ENCODE measurements at places on chromosomes 12 and 14.

- DNase-seq = no peak
Observed at GRCh38 chr12:47772094-47772660, 861 bp upstream of the SLC48A1 start.

- DNase-seq = no peak
Observed at GRCh38 chr12:27244689-27245488, 803 bp downstream of the STK38L start.

DNA sequence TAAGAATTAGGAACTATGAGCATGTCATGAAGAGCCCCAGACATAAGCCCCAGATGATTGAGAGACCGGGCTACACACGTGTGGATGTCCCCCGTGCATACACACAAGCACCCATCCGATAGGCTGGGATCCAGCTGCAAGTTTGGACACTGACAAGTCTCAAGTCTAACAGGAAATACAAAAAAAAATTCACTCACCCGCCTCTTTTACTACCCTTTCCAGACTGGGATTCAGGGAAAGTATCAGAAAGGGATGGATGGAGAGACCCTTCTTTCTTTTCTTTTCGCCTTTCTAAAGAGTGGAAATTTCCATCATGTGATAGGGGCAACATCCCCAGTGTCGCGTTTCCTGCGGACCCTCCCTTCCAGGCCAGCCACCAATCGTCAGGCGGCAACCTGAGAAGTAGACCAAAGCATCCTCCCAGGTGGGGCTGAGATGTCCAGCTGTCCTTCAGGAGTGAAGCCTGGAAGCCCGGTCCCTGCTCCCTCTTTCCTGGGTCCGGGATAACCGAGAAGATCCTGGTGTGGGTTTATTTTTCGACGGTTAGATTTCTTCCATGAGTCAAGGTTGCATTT, 6.4 kb upstream of the SLC38A4 start:
- DNase-seq = no peak

DNA sequence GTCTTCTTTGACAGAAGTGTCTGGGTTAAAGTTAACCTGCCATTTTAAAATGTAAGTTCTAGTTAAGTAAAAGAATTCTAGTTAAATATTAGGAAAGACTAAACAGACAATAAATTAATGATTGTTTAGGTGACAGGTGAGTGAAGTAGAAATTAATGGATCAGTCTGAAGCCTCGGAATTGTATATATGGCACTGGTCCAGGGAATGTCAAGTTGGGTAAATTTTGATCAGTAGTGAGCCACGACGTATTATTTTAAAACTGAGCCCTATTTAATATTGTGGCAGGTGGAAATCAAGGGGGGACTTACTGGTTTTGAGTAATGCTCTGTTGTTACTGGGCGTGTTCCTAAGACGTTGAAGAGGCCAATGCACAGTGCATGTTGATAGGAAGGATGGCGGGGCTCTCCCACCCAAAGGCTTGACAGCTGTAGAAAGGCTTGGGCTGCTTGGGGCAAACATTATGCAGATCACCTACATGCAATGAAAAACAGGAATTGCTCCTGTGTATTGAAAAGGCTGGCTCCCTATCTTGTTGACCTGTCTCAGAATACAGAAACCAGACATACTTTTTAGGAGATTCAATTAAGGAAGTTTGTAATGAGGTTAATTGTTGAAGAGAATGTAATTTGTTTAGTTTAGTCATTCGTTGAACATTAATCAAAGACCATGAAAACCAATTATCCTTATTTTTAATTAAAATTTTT, 5.9 kb upstream of the PPFIBP1 start:
- no peak for DNase-seq

All from activated CD4-positive, alpha-beta T cell treated with anti-CD3 and anti-CD28 coated beads for 1 hour (primary cell).